ENCODE measurements at places on chromosomes 3 and 15.

- no peak for DNase-seq
These were observed 116.4 kb downstream of the GREM1 start for GRCh38 chr15:32834156-32834555.

DNA sequence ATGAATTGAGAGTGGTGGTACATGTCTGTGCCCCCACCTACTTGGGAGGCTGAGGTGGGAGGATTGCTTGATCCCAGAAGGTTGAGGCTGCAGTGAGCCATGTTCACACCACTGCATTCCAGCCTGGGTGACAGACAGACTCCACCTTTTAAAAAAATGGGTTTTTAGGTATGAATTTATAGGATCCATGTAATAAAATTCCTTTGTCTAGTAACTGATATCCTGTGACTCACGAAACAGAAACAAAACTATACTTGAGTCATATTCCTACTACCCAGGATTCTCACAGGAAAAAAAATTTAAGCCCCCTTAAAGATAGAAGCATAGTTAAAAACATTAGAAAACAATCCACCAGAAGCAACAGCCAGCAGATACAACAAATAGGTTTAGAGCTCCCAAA lies 10.0 kb upstream of the CRTC3 start:
- no peak for DNase-seq

DNA sequence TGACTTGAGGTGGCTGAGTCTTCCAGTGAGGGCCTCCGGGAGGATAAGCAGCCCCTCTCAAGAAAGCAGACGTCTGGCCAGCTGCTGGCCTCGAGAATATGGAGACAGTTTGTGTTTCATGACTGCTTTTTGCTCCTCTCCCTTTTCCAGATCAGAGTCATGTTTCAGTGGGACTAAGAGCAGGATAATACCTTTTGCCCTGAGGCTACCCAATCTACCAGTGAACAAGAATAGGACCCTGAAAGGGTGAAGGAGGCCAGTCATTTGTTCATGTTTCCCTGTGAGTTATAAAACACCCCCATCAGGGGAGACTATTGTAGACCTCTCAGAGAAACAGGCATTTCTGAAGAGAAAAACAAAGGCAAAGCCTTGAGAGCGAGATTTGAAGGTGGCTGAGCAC lies 137.4 kb downstream of the RYR3 start:
- DNase-seq = no peak

- no peak for DNase-seq
These were observed 189.4 kb upstream of the CHRNA7 start for GRCh38 chr15:31840849-31841476.

DNA sequence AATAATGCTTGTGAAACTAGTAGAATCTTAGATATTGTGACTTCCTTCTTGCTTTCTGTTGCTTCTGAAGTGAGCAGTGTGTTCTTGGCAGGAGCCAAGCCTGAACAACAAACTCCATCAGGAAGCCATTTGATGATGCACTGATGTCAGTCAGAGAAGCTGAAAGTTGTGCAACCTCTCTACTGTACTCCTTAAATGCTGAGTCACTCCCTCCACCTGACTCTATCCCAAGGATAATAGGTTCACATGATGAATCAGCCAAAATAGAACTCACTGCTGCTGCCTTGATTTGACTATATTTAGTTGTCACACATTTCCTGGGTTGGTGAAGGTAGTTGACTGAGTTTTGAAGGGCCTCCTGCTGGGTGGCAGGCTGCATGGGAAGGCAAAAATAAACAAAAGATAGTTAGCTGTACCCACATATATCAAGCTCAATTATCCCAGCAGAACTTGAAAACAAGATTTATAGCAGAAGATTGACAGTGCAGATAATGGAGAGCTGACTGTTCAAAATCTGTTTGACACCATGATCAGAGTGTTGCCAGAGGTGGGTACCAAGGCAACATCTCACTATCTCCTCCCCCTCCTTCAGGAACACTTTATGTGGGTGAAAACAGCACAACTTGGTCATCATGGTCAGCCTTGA lies 328.4 kb upstream of the DPH6 start:
- DNase-seq = no peak

GRCh38 chr3:38479431-38480092 lies 16.6 kb upstream of the EXOG start:
- peak; percentile 63 for DNase-seq

DNA sequence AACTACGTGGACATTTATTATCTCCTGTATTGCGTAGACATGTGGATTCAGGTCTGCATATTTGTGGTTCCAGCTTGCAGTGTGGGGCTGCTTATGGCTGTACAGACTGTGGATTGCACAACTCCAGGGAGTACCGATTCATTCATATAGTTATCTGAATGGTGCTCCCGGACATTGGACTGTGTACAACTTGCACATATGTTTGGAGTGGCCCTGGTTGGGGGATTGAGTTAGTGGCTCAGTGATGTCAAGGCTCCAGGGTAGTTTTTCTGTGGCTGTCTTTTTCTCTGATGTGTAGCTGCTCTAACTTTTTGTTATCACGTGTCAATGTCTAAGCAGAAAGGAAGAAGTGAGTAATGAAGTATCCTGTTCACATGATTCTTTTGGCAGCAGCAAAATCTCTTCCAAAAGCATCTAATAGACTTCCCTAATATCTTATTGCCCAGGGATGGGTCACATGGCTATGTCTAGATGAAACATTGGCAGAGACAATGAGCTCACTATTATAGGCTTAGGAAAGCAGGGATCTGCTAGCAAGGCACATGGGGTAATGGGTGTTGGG lies 15.8 kb downstream of the ST3GAL6 start:
- no peak for DNase-seq

DNA sequence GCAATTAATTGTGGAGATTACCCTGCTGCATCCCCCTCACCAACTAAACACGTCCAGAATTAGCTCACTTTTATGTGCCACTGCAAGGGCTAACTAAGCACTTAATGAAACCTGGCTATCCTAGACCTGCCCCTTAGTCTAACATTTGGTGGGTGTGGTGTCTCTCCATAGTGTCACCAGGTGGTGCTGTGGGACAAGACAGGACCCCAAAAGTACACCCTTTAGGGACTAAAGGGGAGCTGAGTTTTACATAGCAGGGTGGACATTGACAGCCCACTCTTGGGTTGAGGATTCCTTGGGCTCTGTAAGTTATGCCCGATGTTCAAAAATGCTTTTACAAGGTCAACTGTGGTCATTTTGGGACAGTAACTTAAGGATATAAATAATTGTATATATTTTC lies 5.7 kb downstream of the DUT start:
- peak; percentile 26 for DNase-seq

- no peak for DNase-seq
These were observed 1.3 kb downstream of the PSMD2 start for GRCh38 chr3:184300378-184300720.

- DNase-seq = no peak
These were observed 33.2 kb downstream of the MTMR10 start for GRCh38 chr15:30958219-30958618.

DNA sequence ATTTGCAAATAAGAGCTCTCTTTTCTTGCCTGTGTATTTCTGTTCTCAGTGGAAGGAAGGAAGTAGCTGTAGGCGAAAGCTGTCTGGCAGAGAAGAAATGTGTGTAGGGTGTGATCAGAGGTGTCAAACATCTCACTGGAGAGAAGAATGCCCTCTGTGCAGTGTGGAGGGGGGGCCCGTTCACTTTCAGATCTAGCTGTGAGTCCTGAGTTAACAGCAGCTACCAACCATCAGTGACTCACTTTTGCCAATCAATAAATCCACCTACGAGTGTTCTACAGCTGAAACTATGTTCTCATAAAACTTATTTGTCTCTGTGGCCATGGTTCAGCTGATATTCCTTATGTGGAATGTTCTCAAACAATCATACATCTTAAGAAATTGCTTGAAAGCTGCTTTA lies 103.7 kb downstream of the FRMD4B start:
- peak; percentile 81 for DNase-seq

GRCh38 chr3:153274561-153274960 lies 112.5 kb downstream of the RAP2B start:
- no peak for DNase-seq

DNA sequence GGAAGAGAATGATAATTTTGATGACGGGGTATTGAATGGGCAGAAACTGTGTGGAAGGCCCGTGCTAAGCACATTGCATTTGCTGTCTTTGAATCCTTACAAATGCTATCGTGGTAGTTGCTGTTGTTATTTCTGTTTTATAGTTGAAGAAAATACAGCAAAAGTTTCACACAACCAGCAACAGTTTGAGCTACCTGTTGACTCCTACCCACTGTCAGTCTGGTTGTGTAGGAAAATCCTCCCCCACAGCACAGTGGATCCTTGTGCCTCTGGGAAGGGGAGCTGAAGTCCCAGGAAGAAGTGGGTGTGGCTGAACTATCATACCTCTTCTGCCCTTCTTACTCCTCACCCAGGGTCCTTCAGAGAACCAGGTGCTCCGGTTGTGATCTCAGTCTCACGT lies 29.4 kb downstream of the MRAS start:
- DNase-seq = no peak

- DNase-seq = no peak
These were observed 1.3 kb downstream of the CACNA1D start for GRCh38 chr3:53495520-53496391.

- no peak for DNase-seq
These were observed 791.6 kb upstream of the ARRDC4 start for GRCh38 chr15:97168704-97169475.

DNA sequence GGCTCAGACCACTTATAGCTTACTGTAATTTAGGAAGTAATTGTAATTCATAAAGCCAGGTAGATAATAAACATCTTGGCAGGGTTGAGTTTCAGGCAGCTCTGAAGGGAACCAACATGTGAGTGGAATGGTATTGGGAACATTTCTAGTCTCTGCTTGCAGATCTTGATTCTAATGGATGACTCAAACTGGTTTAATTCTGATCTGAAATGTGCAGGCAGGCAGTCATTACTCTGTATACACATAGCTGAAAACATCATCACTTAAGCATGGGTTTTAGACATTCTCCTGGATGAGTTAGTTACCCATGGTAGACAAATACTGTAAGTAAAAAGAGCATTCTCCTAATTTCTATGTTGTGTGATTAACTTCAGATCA lies 317.0 kb upstream of the TPRG1 start:
- no peak for DNase-seq

GRCh38 chr3:120773932-120774331 lies 31.4 kb downstream of the GTF2E1 start:
- DNase-seq = peak; percentile 48

DNA sequence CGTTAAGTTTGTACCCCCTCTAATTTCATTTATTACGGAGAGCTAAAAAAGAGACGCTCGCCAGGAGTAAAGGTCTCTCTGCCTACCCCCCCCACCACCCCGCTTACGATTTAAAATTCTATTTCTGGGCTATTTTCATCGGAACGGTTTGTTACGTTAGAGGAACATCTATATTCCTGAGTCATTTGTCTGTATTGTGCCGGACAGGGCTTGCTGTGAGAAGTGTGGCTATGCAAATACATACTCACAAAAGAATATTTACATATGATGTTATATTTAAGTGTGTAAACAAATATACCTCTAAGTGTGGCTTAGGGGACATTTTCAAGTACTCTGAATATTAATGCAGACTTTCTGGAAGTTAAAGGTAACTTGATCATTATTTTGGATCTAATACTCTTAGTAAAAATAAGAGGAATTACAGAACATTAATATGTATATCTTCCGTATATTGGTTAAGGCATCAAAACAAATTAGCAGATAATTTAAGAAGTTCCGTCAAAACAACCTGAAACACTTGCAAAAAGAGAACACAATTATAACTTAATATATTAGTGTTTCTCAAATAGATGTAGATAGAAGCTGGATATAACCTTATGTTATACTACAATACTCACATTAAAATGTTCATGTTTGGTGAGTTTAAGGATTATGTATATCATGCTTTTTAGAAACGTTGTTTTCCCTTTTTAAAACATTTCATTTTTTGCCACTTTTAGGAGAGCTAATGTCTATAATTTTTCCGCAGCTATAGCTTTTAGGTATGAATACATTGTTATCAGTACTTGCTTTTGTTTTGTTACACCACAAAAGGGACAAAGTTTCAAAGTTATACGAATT lies 1.6 kb upstream of the SHOX2 start:
- no peak for DNase-seq

DNA sequence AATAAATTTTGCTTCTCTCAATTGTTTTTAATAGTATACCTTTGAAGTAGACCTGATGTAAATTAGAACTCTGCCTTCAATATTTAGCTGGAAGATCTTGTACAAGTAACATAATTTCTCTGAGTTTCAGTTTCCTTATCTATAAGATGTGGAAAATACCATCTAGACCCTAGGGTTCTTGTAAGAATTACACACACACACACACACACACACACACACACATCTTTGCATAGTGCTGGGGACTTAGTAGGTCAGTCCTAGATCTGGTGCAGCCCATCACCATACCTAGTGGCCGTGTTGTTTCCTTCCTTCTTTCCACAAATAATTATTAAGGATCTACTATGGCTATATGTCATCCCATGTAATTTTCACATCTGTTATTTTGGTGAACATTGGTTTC lies 11.0 kb downstream of the TRAT1 start:
- DNase-seq = no peak

DNA sequence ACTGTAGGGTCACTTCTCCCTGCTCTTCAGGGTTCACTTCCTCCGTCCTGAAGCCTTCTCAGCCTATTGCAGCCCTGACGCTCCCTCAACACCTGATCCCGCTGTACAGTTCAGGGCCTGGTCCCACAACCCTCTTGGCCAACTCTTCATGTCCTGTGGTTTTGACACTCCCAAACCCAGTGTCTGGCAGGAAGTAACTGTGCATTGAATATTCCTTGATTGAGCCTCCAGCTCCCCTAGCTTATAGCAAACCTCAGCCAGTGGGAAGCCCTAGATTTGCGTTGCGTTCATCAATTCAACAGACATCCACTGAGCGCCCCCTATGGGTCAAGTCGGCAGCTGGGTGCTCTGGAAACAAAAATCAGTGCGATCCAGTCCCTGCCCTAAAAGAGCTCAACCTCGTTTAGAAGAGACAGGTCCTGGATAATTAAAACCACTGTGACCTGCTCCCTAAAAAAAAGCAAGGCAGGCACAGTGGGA lies 13.5 kb downstream of the UBAP1L start:
- peak; percentile 61 for DNase-seq

- DNase-seq = no peak
These were observed 81.9 kb downstream of the CHL1 start for GRCh38 chr3:278300-279064.

- DNase-seq = no peak
These were observed 17.3 kb downstream of the HDAC11 start for GRCh38 chr3:13497386-13497785.

- DNase-seq = no peak
These were observed 24.5 kb upstream of the TOP2B start for GRCh38 chr3:25689226-25689625.

- peak; percentile 68 for DNase-seq
These were observed 6.7 kb downstream of the IDH2 start for GRCh38 chr15:90095521-90095959.

DNA sequence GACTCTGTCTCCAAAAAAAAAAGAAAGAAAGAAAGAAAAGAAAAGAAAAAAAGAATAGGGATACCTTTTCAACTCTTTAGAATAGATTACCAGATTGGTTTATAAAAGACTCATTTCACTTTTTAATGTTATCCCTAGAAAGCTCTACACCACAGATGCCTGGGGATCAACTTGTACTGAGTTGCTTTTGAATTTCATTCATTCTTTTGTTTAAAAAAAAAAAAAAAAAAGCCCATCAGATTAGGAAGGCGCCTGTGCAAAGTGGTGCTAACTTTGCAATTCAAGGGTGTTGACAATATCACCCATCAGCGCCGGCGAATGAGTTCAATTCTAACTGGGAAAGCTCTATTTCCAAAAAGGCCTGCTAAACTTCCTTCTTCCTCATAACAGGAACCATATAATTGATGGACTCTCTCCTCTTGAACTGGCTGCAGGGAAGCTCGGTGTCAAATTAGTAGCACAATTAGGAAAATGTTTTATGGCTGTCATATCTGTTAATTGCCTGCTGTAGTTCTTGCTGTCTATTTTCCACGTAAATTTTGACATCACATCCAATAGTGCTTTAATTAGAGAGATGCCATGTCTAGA lies 48.8 kb downstream of the CDCP1 start:
- DNase-seq = no peak
